ENCODE measurements at places on chromosomes 11 and 22. TPM values are rescaled to one million over a fixed set of nuclear protein-coding genes. Genes with fewer than 3 reads are reported as not detected.

Gene NTM
- polyA plus RNA-seq = 10.4 TPM

Gene NAALADL1
- 7.4 TPM for polyA plus RNA-seq

Gene JHY
- 1.4 TPM for polyA plus RNA-seq

Gene MS4A6A
- polyA plus RNA-seq = 31.4 TPM

Gene DRD2
- 0.10 TPM for polyA plus RNA-seq

Gene TNKS1BP1
- polyA plus RNA-seq = 144 TPM

GRCh38 chr11:1643146-1643690 lies 13.6 kb downstream of the KRTAP5-5 start:
- no peak for DNase-seq

- no peak for DNase-seq
These were observed 90.0 kb downstream of the ARHGAP42 start for GRCh38 chr11:100777103-100777502.

GRCh38 chr11:30000986-30001750 lies 15.7 kb downstream of the KCNA4 start:
- DNase-seq = no peak

- no peak for DNase-seq
These were observed 152.8 kb upstream of the ZBED5 start for GRCh38 chr11:11010624-11011127.

GRCh38 chr11:84398017-84398626 lies 1112.0 kb upstream of the CCDC90B start:
- DNase-seq = no peak

GRCh38 chr22:39967103-39967829 lies 7.1 kb downstream of the TMA7B start:
- DNase-seq = no peak

DNA sequence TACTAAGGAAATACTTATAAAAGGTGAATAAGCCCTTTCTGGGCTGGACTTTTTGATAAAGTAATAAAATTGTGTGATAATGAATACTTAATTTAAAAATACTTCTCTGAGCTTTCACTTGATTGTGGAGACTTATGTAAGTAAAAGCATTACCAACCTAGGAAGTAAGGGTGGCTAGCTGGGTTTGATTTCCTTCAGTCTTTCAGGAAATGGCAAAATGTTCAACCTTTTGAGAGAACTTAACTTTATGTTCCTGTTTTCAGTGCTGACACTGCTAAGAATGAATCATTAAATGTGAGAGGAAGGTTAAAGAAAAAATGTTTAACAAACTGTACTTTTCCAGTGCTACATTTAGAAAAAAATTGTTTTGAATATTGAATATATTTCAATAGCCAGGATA lies 900.3 kb downstream of the METTL15 start:
- no peak for DNase-seq

DNA sequence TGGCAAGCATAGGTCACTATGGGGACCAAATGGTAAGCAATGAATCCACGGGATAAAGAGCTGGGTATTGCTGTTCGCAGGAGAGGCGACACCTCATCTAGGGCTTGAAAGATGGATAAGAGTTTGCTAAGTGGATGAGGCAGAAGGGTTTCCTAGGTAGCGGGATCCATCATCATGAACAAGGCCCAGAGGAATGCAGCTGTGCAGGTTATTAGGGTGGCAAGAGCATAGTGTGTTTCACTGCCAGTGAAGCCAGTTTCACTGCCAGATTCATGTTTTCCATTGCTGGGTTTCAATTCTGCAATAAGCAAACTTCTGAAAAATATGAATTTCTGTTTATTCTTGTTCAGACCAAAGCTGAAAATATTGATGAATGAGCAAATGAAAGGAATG lies 27.2 kb downstream of the WEE1 start:
- no peak for DNase-seq

All from hindlimb muscle (tissue), 1 donor.